ENCODE measurements at places on chromosomes 5 and 9.

DNA sequence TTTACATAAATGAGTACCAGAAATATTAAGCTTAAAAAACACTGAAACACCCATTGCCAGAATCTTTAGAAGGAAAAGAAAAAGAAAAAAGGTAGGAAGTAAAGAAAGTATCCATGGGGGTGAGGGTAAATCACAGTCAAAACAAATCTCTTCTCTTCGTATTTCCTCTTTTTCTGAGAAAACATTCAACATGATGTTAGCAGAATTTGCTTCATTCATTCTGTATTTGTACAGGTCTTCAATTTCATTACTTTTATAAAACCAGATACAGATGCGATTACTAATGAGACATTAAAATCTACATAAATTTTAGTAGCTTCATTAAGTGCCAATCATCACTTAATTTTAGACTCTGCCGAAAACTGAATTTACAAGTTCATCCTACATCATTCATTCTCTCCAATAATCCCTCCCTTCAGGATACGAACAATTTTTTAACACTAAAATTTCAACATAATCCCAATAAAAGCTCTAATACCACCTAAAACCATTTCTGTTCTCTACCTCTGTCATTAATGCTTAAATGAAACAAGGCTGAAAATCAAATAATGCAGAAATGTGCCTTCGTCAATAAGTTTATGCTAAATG, 7.0 kb downstream of the NR3C1 start:
- no peak for DNase-seq

DNA sequence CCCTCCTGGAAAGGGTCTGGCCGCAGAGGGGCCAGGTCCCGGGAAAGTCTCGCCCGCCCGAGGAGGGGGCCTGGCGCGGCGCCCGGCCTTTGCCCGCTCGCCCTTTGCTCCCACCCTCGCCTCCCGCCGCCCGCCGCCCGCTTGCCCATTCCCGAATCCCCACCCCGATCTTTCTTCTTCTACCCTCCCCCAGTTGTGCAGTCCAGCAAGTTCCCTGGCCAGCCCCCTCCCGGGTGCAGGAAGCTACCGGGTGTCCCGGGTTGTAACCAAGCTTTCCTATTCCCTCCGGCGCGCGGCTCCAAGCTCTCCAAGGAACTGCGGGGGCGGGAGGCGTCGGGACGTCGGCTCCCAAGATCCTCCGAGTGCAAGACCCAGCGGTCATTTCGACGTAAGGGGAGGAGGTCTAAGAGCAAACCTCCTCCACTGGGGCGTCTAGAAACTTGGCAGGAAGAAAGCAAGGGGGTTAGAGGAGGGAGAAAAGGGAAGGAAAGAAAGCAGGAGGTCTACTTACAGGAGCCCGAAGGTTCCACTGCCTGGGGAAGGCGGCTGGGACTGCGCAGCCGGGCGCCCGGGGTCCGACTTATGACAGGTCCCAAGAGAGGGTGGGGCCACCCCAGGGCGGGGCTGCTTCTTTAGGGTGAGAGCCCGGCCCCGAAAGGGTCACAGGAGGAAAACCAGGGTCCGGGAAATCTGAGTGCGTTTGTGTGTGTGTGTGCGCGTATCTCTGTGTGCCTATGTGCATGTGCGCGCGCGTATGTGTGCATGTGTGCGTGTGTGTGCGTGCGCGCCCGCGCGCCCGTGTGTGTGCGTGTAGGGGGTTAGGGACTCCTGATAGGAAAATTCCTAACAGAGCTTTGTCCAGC, at the start of gene PTGR1:
Gene PTGR1 (minus strand): TSS at position 556 of the 863 bp plus-strand sequence. CDS start 2,225 bp downstream, outside the sequence.
- DNase-seq = no peak

GRCh38 chr5:140245341-140245740, 57.6 kb downstream of the PFDN1 start:
- no peak for DNase-seq

GRCh38 chr5:82335806-82336205, 57.7 kb upstream of the RPS23 start:
- no peak for DNase-seq

GRCh38 chr9:20659474-20659967, 24.5 kb upstream of the FOCAD start:
- DNase-seq = no peak

GRCh38 chr9:112170235-112170634, 4.9 kb downstream of the SUSD1 start:
- DNase-seq = no peak

- DNase-seq = no peak
Measured at GRCh38 chr9:134531220-134531970, 110.2 kb upstream of the COL5A1 start.

DNA sequence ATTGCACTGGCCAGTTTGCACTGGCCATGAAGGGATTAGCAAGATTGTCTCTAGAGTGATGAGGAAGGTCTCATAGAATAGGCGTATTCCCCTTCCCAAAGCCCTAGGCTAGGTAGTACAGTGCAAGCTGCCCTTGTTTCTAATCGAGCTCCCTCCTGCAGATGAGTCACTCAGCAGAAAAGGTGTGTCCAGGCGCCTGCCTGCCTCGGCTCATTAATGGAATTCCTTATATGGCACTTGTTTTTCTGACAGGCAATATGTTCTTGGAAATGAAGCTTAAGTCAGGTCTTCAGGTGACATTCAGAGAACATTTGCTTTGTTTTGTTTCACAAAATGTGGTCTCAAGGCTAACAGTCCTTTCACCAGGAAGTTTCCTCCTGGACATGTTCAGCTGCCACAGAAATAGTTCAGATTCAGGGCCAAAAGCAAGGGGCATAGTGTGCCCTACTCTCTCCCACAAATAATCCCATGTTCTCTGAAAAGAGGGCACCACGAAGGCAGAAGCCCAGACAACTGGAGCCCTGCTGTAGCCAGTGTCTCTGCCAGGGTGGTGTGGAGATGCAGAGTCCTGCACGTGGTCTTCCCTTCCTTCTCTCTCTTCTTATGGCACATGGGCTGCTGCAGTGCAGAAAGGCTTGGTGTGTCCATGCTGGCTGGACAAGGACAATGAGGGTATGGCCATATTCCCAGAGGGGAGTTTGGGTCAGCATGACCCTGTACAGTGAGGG, 281.1 kb upstream of the MAP3K1 start:
- no peak for DNase-seq

GRCh38 chr9:79623799-79624721, 52.3 kb downstream of the TLE4 start:
- no peak for DNase-seq

DNA sequence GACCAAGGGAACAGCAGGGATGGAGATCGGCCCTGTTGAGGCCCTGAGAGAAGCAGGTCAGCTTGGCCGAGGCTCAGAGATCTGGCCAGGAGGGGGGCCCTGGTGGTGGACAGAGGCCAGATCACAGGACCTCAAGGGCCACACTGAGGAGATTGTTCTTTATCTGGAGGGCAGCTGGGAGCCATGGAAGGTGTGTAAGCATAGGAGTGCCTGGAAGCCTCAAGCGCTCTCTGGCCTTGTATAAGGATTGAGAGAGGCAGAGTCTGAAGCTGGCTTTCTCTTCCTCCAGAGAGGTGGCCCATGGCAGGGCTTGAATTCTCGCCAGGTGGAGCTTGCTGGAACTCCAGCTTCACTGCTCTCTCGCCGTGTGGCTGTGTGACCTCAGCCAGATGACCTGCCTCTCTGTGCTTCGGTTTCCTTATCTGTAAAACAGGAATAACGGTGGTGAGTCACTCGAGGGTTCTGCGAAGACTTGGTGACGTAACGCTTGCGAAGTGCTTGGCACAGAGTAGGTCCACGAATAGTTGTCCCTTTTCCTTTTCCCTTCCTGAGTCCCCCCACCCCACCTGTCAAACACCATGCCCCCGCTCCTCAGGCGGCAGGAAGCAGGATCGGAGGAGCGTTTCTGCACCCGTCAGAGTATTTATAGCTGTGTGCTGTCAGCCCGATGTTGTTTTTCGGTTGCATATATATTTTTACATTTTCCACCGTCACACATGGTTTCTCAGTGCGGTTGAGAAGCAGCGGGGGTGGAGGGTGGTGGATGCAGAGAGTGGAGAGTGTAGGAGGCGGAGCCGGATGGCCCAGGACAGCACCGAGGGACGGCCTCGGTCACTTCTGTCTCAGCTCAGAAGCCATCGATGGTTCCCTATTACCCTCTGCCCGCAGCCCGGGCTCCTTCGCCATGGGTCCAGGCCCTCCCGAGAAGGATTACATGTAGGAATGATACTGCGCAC, 17.0 kb upstream of the CRB2 start:
- DNase-seq = peak; percentile 50

DNA sequence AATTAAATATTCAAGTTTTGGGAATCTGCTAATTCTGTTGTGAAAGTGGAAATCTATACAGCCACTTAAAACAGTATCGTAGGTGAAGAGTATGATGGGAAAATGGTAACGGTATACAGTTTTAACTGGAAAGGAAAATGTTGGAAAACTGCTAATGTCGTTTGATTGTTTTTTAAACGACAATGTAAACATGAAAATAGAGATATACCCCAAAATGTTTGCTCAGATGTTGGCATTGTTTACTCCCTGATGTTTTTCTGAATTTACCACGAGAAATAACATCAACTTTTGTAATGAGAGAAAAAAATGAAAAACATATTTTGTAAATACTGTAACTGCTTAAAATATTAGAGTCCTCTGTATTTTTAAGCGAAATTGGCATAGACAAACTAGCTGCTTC, 2.7 kb downstream of the MATR3 start:
- no peak for DNase-seq

- no peak for DNase-seq
Measured at GRCh38 chr5:68450245-68450852, 234.8 kb downstream of the PIK3R1 start.

DNA sequence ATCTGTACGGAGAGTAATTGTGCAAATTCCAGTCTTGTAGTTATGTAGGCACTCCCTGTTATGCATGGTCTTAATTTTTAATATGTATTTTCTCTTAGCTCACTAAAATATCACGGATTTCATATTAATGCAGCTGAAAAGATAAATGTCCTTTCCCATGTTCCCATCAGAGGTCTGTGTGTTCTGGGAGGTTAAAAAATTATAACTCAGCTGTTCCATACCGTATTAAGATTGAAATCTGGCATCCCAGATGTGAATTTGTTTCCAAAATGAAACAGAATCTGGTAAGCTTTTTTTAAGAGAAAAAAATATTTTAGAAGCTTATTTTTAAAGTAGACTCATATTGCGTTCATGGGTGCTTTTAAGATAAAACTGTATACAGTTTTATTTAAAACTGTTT, 44.3 kb downstream of the SEMA6A start:
- no peak for DNase-seq

GRCh38 chr5:100306000-100306399, 229.2 kb upstream of the FAM174A start:
- DNase-seq = no peak

- DNase-seq = no peak
Measured at GRCh38 chr5:178649580-178649979, 22.7 kb upstream of the CLK4 start.

DNA sequence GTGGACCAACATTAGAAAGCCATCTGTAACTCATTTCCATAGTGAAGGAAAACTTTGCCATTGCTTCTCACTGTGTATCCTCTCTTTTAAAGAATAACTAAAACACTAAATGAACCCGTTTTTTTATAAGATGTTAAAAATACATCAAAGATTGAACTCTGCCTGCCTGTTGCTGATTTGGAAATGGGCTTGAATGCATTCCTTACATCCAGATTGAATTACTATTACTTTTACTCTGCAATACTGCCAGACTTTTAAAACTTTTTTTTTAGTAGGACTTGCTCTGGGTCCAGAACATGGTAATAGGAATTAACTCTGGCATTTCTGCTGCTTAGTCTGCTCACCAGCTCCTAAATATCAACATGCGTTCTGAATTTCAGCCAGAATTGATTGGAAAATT, 176.8 kb upstream of the PAPPA start:
- no peak for DNase-seq

DNA sequence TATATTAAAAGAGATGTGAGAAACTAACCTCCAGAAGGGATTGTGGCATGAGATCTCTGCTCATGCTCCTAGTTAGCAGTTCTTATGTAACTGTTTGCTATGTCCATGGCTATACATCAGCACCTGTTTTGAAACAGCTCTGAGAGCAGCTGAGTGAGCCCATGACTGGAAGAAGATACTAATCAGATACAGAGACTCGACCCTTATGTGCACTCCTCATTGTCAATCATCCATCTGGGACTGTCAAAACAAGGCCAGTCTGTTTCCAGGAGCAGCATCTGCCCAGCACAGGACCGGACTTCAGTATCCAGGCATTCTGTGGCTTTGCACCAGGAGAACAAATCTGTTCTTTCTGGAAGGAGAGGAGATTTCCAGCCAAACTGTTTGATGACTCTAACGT, 77.7 kb downstream of the EFNA5 start:
- no peak for DNase-seq

DNA sequence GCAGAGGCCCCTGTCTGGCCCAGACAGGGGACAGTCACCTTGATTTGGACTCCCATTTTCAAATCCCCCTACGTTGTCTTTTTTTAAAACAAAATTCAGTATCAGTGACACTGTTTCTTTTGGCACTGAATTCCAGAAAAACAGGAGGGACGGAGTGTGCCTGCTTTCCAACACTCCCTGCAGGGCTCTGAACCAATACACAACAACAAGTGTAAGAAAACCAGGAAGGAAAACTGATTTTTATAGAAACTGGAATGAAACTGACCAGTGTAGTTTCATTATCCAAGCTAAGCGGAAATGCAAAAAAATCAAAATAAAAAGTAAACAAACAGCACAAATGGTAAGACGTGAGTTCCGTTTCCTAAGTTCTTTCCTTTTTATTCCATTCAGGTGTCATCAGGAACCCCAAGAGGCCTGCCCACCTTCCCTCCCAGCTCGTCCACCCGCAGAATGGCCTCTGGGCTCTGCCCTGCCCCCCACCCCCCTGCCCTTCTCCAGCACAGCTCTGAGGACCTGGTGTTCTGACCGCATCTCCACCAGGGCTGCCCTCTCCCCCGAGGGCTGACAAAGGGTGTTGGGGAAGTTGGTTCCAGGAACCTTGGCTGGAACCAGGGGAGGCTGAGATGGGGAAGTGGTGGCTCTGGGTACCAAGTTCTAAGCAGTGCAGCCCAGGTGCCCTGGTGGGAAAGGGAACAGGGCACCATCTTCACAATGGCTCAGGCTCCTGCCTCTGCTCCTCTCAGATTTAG, 73.6 kb downstream of the PSD2 start:
- DNase-seq = no peak

DNA sequence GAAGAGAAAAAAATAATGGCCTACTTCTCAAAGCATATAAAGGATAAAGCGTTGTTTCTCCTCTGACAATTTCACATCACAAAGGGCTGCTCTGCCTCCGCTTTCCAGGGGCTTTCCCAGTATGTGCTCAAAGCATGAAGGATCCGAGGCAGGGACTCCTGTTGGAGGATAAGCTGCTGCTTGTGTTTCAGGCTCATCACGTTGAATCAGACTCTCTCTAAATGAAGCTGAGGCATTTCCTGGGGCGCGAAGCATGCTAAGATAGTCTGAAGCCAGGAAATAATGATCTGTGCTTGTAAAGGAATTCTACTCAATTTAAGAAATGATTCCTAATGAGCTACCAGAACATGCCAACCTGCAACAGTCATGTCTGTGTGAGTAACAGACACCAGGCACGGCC, 97.5 kb downstream of the MARCHF11 start:
- DNase-seq = no peak

GRCh38 chr5:55410845-55411244, 103.1 kb downstream of the MTREX start:
- DNase-seq = no peak

DNA sequence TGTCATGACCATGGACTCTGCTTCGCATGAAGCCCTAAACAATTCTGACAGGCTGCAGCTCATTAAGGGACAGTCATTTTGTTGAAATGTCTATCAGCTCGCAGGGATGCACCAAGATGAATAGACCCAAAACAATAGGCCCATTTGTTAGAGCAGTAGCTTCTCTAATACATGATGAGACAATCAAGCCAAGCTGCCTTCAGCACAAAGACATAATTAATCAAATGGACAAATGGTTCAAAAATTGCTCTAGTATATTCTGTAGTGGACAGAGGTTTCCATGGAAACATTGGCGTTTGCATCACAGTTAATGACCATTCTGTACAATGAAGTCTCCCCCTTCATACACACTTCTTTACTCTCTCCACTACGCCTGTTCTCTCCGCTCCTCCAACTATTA, 274.6 kb downstream of the ANXA1 start:
- DNase-seq = no peak

Measured in stimulated activated CD4-positive, alpha-beta T cell treated with anti-CD3 and anti-CD28 coated beads, Interleukin-1b, Interleukin-23, amount 100 ng/mL, for 24 hours (primary cell).